ENCODE measurements at places on chromosomes 5 and 9.

DNA sequence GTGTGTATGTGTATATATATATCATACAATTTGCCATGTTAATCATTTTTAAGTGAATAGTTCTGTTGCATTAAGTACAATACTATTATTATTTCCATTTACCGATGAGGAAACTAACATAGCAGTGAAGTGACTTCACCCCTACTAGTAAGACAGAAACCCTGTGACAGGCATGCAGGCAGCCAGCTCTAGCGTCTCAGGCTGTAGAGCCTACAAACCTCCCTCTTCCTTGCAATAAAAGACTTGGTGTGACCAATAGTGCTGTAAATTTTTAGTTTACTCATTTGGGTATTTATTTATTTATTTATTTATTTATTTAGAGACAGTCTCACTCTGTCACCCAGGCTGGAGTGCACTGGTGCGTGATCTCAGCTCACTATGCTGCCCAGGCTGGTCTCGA, 24.7 kb downstream of the FNBP1 start:
- DNase-seq, result no peak

DNA sequence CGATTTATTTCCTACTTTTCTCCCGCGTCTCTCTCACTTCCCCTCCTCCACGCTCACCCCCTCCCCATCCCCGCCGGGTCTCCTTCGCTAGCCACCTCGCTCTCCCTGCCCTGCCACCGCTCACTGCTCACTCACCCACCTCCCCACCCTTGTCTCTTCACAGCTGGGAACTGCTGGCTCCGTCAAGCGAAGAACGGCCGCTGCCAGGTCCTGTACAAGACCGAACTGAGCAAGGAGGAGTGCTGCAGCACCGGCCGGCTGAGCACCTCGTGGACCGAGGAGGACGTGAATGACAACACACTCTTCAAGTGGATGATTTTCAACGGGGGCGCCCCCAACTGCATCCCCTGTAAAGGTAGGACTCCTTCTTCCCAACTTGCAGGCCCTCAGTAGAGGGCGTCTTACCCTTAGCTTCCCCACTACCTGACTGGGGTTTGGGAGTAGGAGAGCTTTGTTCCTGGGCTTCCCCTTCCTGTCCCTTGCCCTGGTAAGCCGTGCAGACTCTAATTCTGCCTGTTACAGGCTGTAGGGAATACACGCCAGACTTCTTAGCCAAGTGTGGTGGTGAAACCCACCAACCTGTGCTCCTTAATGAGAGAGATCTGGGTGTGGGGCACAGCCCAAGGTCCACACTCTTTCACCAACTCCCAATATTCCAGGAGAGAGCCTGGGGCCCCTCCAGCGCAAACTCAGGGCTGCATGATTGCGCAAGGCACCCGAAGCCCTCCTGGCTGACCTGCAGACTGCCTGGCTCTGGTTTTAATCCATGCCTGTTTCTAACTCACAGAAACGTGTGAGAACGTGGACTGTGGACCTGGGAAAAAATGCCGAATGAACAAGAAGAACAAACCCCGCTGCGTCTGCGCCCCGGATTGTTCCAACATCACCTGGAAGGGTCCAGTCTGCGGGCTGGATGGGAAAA, 2.5 kb downstream of the FST start:
- no peak for DNase-seq

GRCh38 chr5:155087036-155087435, 73.5 kb downstream of the KIF4B start:
- no peak for DNase-seq

DNA sequence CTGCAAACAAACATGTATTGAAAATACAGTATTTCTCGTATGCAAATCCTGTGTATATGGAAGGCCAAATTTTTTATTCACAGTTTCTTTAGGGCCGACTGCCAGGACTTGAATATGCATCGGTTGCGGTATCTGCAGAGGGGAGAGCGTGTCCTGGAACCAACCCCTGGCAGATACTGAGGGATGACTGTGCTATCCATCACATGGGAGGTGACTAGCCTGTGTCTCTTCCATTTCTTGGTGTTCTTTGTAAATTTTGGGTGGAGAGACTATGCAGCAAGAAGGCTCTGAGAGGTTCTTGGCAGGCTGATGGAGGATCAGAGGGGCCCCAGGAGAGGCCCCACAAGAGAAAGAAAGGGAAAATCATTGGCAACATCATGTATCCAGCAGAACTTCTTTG, 384.3 kb downstream of the YTHDC2 start:
- no peak for DNase-seq

- DNase-seq, result peak; percentile 7
These were observed 60.2 kb downstream of the MELK start for GRCh38 chr9:36632892-36633291.

- no peak for DNase-seq
These were observed 167.0 kb downstream of the FGF18 start for GRCh38 chr5:171586436-171586835.

- no peak for DNase-seq
These were observed 60.1 kb downstream of the TMEM174 start for GRCh38 chr5:73233053-73233460.

- no peak for DNase-seq
These were observed 21.1 kb downstream of the TRAF1 start for GRCh38 chr9:120905315-120906164.

GRCh38 chr9:129206905-129207304, 28.8 kb upstream of the IER5L start:
- no peak for DNase-seq

GRCh38 chr5:123785162-123786071, 273.4 kb downstream of the CSNK1G3 start:
- no peak for DNase-seq

DNA sequence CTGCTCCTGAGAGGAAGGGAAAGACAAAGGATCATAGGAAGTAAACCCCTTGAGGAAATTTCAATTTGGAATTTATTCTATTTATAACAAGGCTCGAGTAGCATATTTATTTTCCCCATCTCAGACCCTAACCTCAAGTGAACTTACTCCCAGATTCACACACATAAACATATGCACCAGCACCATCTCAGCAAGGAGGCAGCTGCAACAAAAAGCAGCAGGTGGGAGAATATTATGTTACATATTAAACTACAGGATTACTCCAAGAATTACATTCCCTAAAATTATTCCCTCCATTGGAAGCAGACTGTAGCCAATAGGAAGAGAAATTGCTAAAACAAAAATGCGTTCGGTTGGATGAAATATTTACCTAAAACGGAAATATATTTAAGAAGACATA, 108.4 kb upstream of the PRSS3 start:
- DNase-seq, result no peak

- DNase-seq, result no peak
These were observed 161.3 kb downstream of the YIPF5 start for GRCh38 chr5:144009116-144009515.

DNA sequence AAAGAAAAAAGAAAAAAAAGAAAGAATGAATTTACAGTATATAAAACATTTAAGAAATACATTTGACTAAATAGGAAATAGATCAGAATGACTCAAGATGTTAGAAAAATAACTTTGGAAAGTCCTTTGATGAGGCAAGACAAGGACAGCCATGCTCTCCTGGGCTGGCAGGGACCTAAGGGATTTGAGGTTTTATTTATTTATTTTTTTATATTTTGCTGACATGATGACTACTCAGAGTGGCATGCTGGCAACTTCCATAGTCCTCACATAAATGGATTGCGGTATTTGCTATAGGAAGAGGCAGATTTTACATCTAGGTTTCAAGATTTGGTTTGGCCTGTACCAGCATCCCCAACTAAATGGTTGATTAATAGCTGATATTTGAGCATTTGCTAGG, 17.7 kb downstream of the SLC28A3 start:
- DNase-seq, result no peak

DNA sequence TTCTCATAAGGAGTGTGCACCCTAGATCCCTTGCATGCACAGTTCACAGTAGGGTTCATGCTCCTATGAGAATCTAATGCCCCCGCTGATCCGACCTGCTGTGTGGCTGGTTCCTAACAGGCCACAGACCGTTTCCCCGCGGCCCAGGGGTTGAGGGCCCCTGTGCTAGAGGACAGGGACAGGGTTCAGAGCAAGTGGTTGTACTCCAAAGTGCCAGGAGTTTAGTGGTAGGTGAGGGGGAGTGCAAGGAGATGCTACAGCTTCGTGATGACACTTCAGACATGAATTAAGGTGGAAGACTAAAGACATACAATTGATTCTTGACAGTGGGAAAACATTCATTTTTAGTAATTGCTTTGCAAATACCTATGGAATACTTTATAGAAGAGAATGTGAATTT, 40.5 kb downstream of the SNX24 start:
- no peak for DNase-seq

DNA sequence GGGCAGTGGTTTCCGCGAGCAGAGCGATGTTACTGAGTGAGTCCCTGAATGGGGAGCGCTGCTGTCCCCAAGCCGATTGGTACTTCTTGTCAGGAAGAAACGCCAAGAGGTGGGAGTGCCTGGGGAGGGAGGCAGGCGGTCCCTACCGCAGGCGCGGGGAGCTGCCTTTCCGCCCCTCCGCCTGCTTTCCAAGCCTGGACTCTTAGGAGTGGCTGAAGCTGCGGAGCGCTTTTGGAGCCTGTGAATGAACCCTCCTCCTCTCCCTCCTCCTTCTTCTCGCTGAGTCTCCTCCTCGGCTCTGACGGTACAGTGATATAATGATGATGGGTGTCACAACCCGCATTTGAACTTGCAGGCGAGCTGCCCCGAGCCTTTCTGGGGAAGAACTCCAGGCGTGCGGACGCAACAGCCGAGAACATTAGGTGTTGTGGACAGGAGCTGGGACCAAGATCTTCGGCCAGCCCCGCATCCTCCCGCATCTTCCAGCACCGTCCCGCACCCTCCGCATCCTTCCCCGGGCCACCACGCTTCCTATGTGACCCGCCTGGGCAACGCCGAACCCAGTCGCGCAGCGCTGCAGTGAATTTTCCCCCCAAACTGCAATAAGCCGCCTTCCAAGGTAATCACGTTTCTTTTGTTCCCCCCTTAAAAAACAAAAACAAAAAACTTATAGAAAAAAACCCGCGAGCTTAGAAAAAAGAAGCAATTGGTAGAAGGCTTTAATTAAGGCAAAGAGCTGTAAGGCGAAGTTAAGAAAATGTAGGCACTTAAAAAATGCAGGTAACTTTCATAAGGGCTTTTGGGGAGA, at the start of gene VCAN:
VCAN (plus strand) TSS at position 340 of the 808 bp plus-strand sequence. CDS start 11,775 bp downstream, outside the sequence.
- no peak for DNase-seq

DNA sequence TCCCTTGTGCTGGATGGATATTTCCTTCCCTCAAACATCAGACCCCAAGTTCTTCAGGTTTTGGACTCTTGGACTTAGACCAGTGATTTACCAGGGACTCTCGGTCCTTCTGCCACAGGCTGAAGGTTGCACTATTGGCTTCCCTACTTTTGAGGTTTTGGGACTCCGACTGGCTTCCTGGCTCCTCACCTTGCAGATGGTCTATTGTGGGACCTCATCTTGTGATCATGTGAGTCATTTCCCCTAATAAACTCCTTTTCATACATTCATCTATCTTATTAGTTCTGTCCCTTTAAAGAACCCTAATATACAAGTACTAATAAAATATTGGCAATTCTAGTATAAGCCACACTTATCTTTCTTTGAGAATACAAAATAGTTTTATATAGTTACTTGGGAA, 1078.9 kb downstream of the CDH12 start:
- no peak for DNase-seq

- no peak for DNase-seq
These were observed 6.2 kb upstream of the TIFAB start for GRCh38 chr5:135458356-135458755.

DNA sequence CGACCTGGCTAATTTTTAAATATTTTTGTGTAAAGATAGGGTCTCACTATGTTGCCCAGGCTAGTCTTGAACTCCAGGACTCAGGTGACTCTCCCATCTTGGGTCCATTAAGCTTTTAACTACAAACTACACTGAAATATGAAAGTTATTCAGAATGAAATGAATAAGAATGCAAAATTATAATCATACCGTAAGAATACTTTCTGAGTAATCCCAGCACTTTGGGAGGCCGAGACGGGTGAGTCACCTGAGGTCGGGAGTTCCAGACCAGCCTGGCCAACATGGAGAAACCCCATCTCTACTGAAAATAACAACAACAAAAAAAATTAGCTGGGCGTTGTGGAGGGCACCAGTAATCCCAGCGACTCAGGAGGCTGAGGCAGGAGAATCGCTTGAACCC, 1.1 kb upstream of the ORM1 start:
- DNase-seq, result no peak

DNA sequence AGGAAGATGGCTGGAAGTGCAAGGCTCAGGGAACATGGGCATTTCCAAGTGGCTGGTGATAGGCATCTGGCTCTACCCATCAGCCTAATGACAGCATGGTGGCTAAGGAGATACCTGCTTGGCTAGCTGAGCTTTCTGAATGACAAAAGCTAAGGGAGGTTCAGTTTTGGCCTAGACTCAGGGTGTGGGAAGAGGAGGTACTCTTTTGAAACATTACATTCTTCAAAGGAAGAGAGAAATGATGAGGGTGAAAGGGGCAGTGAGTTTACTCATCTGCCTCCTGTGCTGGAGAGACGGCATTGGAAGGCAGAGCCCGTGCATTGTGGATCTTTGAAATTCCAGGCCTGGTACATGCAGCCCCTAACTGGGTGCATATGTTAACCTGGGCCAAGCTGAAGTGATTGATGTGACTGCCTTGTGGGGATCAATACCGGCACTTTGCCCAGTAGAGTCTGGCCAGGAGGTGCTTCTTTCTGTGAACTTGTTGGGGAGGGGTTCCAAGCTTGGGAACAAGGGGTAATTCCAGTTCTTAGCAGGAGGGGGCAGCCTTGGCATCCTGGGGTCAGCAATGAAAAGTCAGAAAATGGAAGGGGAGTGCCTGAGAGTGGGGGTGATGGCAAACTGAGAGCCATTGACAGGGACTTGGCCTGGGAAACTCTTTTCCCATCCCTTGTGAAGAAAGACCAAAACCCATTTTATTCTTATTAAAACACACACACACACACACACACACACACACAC, 108.6 kb downstream of the ACER2 start:
- DNase-seq, result no peak

DNA sequence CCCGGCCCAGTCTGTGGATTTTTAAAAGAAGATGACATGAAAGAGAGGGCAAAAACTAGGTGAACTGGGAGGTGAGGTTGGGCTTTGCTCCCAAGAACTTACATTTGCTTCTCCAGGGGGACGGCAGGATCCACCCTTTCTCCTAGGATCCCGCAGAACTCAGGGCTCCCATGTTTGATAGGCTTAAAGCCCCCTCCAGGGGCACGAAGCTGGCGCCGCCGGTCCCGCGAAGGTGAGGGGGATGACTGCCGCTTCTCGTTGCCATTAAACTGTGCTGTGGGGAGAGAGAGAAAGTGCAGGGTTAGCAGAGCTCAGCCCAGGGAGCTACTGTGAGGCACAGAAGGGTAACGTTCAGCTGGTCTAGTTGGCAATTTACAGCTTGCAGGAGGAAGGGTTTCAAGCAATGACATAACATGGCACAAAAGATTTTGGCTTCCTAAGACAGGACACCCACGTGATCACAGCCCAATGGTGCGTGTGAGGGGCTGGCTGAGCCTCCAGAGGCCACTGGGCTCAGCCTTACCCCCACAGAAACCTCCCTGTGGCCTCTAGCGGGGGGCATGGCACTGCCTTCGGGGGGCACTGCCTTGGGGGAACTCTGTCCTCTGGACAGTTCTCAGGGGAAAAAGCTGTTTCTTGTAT, 52.0 kb upstream of the SLC25A51 start:
- no peak for DNase-seq

GRCh38 chr9:107180206-107180605, 102.9 kb upstream of the RAD23B start:
- no peak for DNase-seq
